Fibroblast of skin of left quadriceps (primary cell): ENCODE measurements at places on chromosomes 5 and 9.

DNA sequence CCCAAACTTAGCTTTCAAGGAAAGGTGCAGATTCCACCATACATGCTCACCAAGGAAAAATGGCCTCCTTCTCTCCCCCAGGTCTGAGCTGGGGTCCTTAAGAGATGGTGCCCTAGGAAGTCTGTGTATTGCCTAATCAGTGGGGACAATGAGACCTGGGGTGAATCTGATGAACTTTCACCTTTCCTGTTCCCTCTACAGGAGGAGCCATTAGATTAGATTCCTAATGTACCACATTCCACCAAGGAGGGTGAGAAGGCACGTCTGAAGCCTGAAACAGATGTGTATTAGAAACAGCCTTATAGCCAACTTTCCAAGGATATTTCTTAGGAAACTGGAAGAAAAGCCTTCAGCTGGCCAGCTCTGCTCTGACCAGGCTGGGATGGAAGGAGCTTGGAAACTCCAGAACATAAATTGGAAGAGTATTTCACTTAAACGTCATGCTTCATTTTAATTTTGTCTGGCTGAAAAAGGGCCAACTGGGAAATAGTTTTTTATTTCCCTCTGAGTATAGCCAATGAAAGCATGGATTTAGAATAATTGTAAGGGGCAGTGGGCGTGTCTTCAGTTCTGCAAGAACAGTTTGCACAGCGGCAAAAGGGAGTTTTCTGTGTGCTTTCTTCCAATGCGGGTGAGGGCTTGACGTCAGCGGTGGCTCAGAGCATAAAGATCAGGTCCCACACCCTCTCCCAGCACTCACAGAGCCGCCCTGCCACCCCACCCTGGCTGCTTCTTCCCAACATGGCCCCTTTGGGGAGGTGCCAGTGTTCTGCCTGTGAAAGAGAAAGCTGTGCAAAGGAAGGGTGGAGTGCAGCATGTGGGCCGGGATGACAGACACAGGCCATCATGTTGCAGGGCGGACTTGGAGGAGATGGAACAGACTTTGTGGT, 210.9 kb downstream of the ESM1 start:
- no peak for DNase-seq

DNA sequence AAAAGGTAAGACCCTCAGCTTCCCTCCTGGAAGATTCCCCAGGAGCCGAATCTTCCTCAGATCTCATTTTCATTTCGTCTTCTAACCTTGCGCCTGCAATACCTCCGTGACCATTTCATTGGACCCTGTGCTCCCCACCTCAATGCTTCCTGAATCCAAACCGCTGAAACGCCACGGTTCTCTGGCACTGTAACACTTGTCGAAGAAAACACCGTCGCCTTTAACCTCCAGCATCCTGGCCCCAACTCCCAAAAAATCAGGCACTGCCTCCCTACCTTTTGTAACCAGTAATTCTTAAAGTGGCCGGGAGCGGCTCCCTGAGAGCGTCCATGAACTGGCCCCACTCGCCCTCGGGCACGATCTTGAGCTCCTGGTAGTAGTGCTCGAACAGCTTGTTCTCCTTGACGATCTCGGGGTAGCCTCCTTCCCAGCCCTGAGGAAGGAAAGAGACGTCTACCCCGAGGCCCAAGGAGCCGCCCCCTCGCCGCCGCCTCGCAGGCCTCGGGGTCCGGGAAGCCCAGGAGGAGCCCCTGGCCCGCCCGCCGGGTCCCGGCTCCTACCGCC, 438 bp downstream of the NSUN2 start:
- DNase-seq, result no peak

DNA sequence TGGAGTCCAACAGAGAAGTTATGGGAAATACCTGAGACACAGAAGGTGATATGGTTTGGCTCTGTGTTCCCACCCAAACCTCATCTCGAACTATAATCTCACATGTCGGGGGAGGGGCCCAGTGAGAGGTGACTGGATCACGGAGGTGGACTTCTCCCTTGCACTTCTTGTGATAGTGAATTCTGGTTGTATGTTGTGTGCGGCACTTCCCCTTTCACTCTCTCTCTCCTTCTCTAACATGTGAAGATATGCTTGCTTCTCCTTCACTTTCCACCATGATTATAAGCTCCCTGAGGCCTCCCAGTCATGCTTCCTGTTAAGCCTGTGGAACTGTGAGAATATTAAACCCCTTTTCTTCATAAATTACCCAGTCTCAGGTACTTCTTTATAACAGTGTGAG, 96.1 kb downstream of the TMEM232 start:
- DNase-seq, result no peak

DNA sequence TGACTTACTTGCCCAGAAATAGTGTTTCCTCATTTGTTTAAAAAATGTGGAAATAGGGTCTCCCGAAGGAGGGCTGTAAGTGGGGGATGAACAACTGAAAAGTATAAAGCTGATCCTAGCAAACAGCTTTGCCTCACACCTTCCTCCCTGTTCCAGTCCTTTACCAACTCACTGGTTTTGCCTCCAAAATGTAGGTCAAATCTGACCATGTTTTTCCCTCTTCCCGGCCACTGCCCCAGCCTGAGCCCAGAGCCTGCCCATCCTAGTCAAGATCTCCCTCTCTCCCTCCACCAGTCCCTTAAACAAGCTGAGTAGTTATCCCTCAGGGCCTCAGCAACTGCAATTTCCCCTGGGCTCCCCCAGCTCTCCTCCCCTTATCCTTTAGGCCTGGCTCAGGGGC, 82.4 kb upstream of the FBXW11 start:
- DNase-seq, result no peak

GRCh38 chr5:122723606-122724352, 51.1 kb upstream of the SNX2 start:
- peak; percentile 78 for DNase-seq

DNA sequence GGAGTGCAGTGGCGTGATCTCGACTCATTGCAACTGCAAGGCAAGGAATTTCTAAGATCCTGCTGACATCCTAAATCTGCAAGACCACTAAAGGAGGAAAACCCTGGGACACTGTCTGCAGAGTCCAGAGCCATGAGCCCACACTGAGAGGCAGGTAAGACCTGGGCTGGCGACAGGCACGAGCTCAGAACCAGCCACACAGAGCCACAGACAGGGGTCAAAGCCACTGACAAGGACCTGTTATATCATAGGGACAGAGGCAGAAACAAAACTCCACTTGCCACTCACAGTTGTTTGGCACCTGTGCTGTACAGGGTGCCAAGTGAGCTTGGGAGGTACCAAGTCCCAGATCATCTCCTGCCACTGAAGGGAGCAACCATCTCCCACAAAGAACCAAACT, 34.2 kb downstream of the IPPK start:
- no peak for DNase-seq

- no peak for DNase-seq
Observed at GRCh38 chr5:142006363-142007236, 6.2 kb downstream of the GNPDA1 start.

DNA sequence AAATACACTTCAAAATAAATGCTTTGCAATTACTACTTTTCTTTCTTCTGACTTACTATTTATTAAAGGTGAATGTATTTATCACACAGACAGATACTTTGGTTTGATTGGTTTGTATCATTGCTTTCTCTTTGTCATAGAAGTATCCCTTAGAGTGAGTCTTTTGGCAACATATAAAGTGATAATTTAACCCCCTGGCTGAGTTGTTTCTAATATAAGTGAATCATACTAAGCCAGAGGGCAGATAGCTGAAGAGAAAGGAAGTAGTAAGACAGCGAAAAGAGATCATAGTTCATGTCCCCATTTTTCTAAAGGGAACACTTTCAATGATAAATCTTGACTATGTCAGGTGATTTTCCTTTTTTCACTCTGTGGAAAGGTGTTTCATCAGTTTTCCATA, 38.6 kb downstream of the CAMK4 start:
- DNase-seq, result no peak

GRCh38 chr5:141515946-141516671, 27.2 kb downstream of the PCDHGC5 start:
- no peak for DNase-seq

GRCh38 chr5:15425766-15426165, 74.2 kb upstream of the FBXL7 start:
- no peak for DNase-seq

- DNase-seq, result peak; percentile 91
Observed at GRCh38 chr5:55418994-55419968, 111.5 kb downstream of the MTREX start.

DNA sequence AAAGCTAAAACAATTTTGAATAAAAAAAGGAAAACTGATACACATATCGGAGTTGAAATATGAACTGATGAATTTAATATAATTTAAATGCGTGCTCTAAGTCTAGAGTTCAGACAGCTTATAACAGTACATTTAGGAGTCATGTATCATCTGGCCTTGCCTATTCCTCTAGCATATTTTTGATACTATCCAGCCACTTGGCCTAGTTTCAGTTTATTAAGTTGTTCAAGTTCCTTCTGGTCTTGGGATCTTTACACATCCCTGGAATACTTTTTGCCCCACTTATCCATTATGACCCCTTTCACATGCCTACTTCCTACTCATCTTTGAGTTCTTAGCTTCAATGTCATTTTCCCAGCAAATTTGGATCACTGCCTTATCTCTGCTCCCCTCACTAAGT, 192.4 kb upstream of the EFNA5 start:
- no peak for DNase-seq

- DNase-seq, result no peak
Observed at GRCh38 chr9:37029304-37029775, 4.7 kb downstream of the PAX5 start.

DNA sequence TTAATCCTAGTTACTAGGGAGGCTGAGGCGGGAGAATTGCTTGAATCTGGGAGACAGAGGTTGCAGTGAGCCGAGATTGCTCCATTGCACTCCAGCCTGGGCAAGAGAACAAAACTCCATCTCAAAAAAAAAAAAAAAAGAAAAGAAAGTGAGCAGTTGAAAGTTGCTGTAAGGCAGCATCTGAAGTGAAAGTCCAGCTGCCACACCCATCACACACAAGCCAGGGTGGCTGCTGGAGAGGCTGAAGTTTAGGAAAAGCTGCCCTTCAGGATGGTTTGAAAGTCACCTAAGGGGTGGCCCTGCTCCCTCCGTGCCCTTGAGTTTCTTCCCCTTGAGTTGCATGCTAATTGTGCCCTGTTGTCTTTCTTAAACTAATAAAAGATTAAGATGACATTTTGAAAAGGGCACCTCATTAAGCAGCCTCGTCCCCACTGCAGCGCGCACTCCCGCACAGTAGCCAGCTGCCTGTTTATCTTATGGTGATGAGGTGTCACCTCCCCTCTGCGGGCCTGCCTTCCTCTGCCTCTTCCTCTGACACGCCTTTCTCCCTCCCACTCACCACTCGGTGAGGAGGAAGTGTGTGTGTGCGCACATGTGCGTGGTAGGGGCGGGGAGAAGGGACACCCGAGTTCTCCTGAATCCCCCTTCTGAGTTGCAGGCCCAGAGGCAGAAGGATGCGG, 104.2 kb upstream of the PANK3 start:
- DNase-seq, result no peak

- DNase-seq, result no peak
Observed at GRCh38 chr9:116589392-116590354, 97.4 kb upstream of the TRIM32 start.
